ENCODE measurements at places on chromosomes 5 and 9.

DNA sequence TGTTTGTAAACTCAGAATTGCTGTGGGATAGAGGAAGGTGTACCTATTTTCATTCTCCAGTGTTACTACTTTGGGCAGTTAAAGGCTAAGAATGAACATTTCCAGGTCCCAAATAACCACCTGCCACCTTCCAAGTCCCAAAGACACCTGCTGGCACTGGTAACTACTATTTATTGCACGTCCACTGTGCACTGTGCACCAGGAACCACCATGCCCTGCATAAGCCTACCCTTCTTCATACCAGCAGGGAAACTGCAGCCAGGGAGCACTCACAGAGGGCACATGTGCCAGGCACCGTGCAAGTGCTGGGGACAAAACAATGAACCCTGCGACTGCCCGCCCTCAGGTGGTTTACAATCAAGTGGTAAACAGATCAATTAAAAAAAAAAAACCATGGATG is 34.9 kb downstream of the RAPGEF1 start:
- DNase-seq, result no peak

DNA sequence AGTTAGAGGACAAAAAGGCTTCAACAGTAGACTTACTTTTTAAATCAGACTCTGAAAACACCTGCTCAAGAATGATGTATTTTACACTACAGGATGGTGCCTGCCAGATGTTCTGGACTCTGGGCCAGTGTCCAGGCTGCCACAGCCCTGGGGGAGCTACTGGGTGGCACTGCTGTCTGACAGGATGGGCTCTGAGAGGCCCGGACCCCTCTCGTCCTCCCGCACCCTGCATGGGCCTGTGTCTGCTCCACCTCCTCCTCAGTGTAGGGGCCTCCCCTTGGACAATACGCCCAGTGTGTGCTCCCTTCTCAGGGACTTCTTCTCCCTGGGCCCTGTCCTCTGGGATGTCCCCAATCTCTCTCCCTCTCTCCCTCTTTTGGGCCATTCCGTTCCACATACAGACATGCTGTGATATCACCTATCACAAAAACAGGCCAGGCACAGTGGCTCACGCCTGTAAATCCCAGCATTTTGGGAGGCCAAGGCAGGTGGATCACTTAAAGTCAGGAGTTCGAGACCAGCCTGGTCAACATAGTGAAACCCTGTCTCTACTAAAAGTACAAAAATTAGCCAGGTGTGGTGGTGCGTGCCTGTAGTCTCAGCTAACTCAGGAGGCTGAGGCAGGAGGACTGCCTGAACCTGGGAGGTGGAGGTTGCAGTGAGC is 23.4 kb downstream of the GFPT2 start:
- DNase-seq, result no peak

DNA sequence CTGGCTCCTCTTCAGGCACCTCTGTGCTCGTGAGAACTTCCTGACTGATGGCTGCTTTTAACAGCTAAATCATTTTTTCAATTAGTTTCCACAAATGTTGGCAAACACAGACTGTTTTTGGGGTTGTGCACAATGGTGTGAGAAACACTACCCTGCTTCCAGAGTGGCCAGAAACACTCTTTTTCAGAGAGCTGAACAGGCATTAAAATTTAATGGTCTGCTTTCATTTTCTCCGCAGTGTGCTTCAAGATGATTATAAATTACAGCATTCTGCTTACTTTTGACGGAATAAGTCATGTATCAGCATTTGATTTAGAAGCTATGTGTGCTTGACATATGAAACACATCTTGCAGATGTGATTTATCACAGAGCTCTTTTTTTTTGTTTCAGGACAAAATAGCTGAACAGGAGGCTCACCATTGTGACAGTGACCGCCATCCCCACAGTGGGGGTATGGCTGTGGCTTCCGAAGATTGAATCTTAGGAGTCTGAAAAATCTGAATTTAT is 454.5 kb upstream of the ZNF608 start:
- DNase-seq, result no peak

GRCh38 chr9:125890826-125891225 is 143.7 kb downstream of the PBX3 start:
- DNase-seq, result no peak

- DNase-seq, result no peak
Observed at GRCh38 chr5:139389701-139390638, at the start of gene MZB1. Gene MZB1 (minus strand): TSS chr5:139389913. CDS start chr5:139389856, 57 bp downstream.

DNA sequence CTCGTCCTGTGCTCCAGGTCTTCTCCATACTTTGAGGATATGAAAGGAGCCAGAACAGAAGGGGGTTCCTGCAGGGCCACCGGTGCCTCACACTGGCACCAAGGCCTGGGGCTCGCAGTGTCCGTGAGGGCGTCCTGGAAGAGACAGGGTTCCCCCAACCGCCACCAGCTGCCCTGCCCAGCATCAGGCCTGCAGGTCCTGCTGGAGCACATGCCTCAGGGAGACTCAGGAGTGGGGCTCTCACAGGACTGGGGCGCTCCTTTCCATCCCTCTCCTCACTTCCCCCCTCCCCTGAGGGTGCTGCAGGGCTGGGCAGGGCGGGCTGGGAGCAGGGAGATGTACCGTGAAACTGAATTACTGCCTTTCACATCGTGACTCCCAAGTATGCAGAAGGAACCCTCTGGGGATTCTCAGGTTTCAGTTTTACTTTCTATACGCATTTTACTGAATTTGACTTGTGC is 31.7 kb downstream of the CEP72 start:
- DNase-seq, result no peak

- no peak for DNase-seq
Observed at GRCh38 chr5:55773057-55773456, 35.2 kb downstream of the DDX4 start.

DNA sequence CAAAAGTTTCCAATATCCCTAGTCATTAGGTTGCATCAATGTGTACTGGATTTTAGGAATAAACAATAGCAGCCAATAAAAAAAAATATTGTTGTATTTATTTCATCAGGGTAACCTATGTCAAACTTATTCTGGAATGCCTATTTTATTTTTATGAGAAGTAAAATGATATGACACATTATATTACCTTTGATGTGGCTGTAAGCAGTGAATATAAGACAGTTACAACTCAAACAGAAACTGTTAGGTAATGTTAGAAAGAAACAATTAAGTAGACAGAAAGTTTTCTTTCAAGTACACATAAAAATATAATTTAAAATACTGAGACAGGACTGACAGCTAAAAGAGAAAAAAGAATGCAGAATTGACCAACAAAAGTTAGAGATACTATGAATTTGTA is 65.5 kb downstream of the GNG10 start:
- no peak for DNase-seq

GRCh38 chr5:15852217-15852616 is 327.4 kb downstream of the MARCHF11 start:
- no peak for DNase-seq

DNA sequence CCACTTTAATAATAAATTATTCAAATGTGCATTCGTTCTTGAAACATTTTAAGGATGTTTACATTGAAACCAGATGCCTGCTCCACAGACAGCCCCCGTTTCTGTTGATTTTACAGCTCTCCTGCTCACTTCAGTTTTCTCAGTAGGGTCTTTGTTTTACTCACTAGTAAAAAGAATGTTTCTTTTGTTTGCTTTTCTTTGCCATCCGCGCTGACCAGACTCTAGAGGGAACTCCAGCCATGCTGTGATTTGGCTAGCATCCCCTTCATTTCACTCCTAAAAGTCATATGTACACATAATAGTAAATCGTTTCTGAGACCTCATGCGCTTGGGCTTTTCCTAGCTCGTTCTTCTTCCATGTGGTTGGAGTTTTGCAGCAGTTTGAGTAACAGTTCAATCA is 28.7 kb upstream of the PALM2AKAP2 start:
- DNase-seq, result no peak

- no peak for DNase-seq
Observed at GRCh38 chr9:127388856-127389238, 8.1 kb upstream of the SLC2A8 start.

DNA sequence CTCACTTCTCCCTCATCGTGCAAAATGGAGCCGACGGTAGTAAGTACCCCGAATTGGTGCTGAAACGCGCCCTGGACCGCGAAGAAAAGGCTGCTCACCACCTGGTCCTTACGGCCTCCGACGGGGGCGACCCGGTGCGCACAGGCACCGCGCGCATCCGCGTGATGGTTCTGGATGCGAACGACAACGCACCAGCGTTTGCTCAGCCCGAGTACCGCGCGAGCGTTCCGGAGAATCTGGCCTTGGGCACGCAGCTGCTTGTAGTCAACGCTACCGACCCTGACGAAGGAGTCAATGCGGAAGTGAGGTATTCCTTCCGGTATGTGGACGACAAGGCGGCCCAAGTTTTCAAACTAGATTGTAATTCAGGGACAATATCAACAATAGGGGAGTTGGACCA is 979 bp downstream of the PCDHGA12 start:
- DNase-seq, result peak; percentile 18

All from AG10803 (cell line).